ENCODE measurements at places on chromosomes 16 and 17.

- no peak for DNase-seq
These were observed 593 bp downstream of the GFER start for GRCh38 chr16:1984347-1985225.

DNA sequence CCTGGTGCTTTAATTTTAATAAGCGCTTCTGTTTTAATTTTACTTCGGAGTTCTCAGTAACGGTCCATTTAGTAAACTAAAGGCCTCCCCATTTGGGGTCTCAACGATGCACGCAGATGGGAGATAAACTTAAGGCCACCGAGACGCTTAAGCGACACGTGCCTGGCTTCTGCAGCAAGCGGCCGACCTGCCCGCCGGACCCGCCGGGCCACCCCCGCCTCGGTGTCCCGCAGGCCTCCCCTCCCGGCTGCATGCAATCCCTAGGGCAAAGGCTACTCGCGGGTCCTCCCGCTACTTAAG is 592 bp downstream of the GCSH start:
- DNase-seq = no peak

GRCh38 chr17:37082311-37082860 is 133.6 kb downstream of the AATF start:
- DNase-seq = no peak

GRCh38 chr16:49709057-49709456 is 146.9 kb downstream of the ZNF423 start:
- no peak for DNase-seq

DNA sequence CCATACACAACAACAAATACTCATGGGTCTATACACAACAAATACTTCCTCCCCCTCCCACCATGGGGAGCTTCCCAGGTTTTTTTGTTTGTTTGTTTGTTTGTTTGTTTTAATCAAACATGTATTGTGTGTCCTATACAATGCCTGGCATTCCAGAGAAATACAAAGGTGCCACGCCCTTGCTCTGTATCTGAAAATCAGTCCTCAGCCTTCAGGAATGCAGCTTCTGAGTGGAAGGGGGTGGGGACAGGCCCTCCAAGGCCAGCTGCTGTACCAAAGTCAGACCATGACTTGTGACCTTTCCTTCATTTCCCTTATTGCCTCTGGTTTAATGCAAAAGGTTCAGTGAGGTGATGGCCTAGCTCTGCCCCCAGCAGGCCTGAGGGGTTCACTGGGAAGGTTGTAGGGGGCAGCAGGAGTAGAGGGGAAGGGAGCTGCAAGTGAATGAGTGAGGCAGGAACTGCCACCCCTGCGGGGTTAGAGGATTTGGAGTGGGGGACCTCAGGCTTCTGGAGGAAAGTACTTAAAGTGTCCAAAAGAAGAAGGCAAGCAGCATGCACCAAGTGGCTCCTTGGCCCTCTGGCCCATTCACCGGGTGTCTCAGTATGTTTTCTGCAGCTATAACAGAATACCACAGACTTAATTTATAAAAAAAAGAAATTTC is 105.2 kb downstream of the CLEC16A start:
- no peak for DNase-seq

All from AG04450 (cell line).